ENCODE measurements at places on chromosomes 3 and 15.

GRCh38 chr15:69154684-69155083 lies 5.8 kb upstream of the GLCE start:
- no peak for DNase-seq

DNA sequence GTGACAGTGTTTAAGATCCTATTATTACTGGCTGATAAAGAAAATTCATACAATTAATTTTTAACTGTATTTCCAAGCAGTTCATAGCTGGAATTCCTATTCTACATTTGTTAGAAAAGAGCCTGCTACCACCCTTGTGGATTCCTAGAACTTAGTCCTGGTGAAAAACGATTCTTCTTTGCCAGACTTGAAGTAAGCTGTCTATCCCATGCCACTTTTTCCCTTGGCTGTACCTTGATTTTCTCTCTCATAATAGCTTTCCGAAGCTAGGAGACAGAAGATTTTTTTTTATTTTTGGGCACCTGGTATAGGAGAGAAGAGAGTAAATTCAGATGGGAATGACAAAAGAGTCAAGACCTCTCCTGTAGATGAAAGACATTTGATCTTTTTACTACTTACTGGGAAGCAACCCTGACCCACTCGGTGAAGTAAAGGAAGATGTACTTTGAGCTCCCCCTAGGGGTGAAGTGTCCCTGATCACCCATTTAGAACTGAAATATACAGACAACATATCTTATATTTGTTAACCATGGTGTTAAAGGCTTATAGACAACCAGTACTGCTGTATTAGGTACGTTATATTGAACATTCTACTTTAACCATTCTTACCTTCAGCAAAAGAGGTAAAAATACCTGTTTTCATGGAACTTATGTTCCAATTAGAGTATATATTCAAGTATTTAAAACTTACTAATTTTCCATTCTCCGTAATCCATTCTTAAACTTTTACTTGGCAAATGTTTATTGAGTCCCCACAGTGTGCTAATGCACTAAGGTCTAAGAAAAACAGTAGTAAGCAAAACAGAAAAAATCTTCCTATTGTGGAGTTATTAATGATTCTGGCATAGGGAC lies 36.2 kb upstream of the C3orf38 start:
- DNase-seq: peak; percentile 58

DNA sequence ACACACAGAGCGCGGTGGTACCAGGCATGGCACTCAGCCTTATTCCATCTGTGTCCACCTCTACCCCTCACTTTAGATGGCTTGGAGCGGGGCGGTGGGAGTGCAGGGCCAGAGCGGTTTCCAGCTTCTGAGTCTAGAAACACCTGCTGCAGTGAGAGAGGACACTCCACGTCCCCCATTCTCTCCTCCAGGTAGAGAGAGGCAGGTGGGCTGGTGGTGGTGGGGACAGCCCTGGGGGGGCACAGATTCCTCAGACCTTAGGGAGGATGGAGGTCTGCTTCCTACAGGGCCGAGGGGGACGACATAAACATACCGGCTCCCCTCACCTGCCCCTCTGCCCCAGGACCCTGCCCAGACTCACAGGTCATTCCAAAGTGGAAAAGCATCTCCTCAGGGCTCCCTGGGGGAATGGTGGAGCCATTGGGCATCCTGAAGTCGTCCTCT lies 40.4 kb downstream of the MUC20 start:
- DNase-seq: no peak

DNA sequence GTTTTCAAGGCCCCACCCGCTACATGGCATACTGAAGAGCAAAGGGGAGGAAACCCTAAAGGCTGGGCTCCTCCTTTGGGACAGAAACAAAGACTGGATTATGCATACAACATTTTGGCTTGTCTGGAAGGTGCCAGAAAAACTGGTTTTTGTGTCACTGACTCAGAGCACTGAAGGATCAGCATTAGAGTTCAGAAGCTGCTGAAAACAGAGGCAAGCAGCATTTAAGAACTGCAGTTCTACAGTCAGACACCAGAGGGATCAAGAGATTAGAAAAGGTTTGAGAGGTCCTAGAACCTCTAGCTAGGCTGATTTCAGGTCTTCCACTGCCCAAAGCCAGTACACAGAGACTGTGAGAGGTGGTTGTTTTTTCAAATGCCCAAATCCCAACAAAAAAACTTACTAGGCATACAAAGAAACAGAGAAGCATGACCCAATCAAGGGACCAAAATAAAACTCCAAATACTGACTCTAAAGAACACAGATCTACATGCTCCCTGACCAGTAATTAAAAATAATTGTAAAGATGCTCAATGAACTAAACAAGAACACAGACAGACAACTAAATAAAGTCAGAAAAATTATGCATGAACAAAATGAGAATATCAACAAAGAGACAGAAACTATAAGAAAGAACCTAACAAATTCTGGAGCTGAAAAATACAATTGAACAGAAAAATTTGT lies 91.2 kb downstream of the SENP2 start:
- DNase-seq: peak; percentile 70

- DNase-seq: no peak
Measured at GRCh38 chr3:72618739-72619138, 229.5 kb downstream of the SHQ1 start.

- DNase-seq: no peak
Measured at GRCh38 chr15:74960995-74961588, 4.5 kb upstream of the RPP25 start.

DNA sequence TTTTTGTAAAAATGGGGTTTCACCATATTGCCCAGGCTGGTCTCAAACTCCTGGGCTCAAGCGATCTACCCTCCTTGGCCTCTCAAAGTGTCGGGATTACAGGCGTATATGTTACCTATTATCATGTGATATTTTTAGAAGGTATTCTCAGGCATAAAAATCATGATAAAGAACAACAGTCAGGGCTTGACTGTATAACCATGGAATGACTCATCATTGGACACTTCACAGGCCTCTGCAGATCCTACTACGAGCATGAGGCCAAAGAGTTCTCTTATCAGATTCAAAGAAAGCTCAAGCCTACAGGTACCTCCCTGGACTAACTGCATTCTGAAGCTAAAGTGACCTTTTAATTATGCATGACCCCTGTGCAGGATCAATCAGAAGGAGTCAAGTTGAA lies 91.7 kb upstream of the PRICKLE2 start:
- no peak for DNase-seq

GRCh38 chr15:48644827-48645557 lies 517 bp downstream of the FBN1 start:
- DNase-seq: peak; percentile 40

- no peak for DNase-seq
Measured at GRCh38 chr15:52795464-52796227, 5.5 kb upstream of the ONECUT1 start.

GRCh38 chr3:13878281-13879101 lies 1.4 kb downstream of the WNT7A start:
- peak; percentile 14 for DNase-seq

GRCh38 chr3:147359177-147360050 lies 46.9 kb downstream of the ZIC4 start:
- no peak for DNase-seq

DNA sequence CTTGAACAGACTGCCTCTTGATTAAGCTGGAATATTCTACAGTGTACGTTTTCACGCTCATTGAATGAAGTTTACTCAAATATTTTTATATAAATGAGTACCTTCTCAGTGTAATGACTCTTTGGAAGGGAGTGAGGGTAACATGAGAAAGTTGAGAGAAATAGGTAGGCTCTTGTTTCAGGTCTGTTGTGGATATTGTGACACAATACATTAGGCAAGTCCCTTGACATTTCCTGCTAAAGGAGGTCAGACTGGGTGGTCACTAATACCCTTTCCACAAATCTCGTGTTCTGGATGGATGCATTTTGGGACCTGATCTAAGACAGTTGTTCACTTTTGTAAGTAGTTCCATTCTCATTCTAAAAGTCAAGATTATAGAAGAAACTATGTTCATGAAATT lies 324.8 kb upstream of the AZI2 start:
- DNase-seq: no peak

DNA sequence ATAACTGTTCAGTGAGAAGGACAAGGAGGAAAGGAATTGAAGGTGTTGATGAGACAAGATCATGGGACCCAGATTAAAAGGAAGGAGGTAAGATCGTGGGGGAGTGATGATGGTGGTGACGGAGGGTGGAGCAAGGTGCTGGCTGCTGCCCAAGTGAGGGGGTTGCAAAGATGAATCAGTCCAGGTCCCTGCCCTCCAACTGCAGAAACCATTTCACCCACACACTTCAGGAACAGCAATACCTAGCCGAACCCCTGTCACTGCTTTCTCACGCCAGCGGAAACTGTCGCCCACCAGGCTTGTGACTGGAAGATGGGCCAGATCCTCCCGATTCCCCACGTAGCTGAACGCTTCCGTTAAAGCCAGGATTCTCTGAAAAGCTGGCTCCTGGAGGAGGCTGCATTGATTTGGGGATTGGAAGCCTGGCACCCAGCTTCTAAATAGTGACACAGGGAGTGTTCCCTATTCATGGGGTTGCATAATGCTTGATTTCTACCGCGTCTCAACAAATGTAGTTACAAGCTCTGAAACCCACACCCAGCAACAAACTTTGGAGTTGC lies 3.2 kb upstream of the LSG1 start:
- DNase-seq: no peak

Measured in NCI-H1105 treated with DMSO at 0.1 percent for 48 hours (cell line).